ENCODE measurements at places on chromosomes 16 and 17.

DNA sequence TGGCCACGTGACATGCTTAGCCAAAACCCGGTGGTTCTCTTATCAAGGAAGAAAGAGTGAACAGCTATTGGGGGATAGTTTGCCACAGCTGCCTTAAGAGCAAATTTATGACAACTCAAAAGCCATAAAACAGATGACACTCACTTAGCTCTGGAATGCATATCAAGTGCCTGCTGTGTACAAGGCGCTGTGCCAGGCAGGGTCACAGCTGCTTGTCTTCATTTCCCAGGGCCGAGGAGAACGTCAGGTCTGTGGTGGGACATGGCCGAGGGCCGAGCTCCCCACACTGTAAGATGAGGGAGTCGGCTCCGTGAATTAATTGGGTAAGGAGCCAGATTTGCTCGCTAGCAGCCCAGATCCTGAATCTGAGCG is 14.0 kb downstream of the EEF2K start:
- DNase-seq, result no peak

GRCh38 chr16:82630688-82631087 is 3.9 kb downstream of the CDH13 start:
- DNase-seq, result no peak

DNA sequence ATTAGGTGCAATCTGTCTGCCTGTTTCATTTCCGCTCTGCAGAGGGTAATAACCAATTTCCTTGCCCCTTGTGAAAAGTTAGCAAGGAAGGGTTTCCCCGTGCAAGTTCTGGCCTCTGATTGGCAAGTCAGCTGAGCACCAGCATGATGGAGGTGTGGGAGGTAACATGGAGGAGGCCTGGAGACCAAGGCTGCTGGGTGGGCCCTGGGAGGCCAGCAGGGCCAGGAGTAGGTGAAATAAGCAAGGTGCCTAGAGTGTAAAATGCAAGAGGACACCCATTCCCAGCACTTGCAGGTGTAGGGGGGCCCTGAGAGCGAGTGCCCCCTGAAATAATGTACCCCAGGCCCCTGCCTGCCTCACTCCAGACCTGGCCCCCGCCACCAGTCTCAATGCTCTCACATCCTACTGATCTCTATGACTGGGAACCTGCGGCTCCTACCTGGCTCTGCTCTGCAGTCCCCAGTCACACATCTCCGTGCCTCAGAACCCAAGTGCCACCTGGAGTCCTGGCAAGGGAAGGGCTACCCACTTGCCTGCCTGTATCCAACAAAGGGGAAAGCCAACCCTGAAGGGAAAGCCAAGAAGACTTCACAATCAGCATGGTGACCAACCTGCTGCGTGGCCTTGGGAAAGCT is 116.2 kb downstream of the C16orf78 start:
- no peak for DNase-seq

DNA sequence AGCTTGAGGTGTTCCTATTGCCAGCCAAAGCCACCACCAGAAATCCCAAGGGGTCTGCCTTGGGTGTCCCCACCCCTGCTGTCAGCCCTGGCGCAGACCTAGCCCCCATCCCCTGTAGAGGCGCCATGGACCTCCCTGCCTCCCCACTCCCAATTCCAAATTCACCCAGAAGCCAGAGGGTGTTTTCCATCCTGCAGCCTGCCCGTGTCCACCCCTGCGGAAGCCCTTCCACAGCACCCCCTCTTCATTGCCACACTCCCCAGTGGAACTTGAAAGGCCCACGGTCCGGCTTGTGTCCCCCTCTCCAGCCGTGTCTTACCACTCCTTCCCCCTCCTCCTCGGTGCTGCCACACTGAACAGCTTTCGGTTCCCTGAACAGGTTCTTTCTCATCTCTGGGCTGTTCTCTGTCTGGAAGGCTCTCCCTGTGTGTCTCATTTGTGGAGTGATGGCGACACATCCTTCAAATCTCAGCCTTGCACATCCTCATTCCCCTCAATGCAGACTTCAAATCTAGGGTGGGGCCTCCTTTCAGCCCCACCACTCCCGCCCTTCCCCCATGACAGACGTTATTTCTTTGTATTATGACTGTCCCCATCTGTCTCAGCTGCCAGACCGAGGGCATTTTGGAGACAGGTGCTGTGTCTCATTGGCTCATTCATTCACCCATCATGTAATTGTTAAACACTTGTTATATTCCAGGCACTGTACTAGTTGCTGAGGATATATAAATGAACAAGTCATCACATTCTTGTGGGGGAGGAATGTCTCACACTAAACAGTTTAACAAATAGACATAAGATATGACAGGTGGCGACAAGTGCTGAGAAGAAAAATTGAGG is 36.3 kb downstream of the ADGRG5 start:
- DNase-seq, result no peak

DNA sequence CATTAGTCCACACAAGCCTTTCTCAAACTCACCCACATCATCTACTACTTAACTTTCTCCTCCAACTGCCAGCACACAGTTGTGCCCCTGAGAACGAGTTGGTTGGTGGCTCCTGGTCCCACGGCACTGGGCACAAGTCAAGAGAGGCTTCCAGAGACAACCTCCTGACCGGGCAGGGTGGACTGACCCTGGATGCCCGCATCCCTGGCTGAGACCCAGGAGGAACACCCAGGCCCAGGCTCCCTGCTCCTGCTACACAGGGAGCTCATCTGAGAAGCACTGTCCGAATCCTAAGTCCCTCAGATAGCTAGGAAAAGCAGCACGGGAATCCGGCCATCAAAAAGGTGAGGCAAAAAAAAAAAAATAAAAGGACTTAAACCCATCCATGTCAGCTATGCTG is 29.0 kb downstream of the WDR45B start:
- no peak for DNase-seq

GRCh38 chr17:43599835-43600234 is 53.7 kb upstream of the ETV4 start:
- peak; percentile 71 for DNase-seq

DNA sequence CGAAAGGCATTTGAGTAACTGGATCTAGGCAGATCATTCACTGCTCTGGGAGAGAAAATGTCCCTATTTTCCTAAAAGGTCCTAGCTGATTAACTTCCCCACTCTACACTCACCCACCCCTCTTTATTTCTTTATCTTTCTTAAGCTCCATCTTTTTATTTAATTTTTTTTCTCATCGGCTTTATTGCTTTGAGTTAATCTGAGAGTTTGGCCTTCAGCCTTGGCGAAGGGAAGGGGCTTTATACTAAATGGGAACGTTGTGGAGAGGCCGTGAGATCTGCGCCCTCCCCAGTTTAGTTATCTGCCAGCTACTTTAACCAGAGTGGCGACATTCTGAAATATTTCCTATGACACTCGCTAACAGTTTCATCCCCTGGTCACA is 882 bp upstream of the TOX3 start:
- DNase-seq, result no peak

- no peak for DNase-seq
Observed at GRCh38 chr16:76946879-76947278, 244.1 kb upstream of the MON1B start.
